ENCODE measurements at places on chromosomes 16 and 17.

DNA sequence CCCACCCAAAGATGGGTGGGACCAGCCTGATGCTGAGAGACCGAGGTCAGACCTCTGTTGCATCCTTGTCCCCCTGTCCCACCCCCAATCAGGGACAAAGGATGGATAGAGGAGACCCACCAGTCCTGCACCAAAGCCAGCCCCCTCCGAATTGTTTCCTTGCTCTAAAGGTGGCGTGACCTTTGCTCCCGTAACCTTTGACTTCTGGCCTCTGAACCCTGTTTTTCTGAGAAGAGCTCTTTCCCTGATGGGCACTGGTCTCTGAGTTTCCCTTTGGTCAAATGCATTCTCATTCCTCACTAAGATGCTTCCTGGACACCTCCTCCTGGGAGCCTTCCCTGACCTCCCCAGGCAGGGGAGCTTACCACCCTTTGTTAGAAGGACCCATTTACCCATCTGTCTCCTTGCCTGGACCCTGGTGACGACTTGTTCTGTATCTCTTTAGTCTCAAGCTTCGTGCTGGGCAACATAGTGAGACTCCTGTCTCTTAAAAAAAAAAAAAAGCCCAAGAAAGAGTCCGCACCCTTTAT, 5.3 kb upstream of the NEUROD2 start:
- DNase-seq: no peak

GRCh38 chr17:41176744-41177387, 1.2 kb downstream of the KRTAP4-2 start:
- DNase-seq: no peak

GRCh38 chr16:88706229-88706964, at the start of the genes CTU2 and RNF166:
Gene CTU2 (plus strand): TSS chr16:88706503. CDS start chr16:88706531, 28 bp downstream.
Gene RNF166 (minus strand): TSS chr16:88706408. CDS start chr16:88706325, 83 bp downstream.
- peak; percentile 92 for DNase-seq

GRCh38 chr16:55478827-55479429, at the start of gene MMP2:
Gene MMP2 (plus strand): TSS chr16:55479198. CDS start chr16:55479480, 282 bp downstream.
- DNase-seq: peak; percentile 93

GRCh38 chr17:56471696-56472095, 121.8 kb upstream of the NOG start:
- no peak for DNase-seq

DNA sequence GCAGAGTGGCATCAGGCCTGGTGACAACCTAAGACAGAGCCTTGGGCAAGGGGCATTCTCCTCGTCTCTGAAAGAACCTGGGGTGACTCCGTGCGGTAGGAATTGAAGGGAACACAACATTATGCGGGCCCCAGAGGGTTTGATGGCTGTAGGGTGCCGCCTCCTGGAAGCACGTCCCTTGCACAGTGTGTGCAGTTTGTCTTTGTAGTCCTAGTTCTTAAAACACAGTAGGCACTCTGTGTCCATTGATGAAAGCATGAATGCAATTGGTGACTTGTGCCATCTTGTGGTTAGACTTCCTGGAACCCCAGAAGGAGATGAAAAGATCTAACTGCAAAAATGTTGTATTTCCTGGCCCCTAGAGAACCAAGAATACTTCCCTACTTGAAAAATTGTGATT, 279.8 kb downstream of the UTP18 start:
- DNase-seq: no peak

DNA sequence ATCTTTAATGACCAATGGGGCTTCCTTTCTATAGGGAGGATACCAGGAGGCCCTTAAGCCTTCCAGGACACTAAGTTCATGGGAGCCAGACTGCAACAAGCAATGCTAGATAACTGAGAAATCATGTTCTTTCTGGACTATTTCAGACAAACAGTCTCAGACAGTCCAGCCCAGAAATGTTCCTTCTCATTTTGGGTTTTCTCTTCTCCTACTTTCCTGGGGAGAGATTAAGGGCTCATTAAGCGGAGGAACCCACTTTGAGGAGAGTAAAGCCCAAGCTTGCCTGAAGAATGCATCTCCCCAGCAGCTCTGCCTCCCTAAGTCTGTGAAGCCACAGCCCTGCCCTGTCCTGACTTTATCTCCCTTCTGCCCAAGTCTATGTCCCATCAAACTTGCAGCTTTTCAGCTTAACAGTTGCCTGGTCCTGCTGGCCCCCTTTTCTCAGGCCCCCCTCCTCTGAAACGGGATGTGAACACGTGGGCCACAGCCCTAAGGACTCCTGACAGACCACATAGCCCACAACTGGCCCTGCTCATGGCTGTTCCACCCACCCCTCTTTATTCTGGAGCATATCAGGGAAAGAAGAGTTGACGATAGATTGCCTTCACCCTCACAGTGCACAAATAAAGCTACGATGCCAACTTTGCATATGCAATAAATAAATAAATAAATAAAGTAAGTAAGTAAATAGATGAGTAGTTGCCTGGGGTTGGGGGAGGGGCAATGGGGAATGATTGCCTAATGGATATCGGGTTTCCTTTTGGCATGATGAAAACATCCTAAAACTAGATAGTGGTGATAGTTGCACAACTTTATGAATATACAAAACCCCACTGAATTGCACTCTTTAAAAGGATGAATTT, 111.0 kb downstream of the N4BP1 start:
- DNase-seq: no peak

- DNase-seq: peak; percentile 54
These were observed 43.6 kb upstream of the HAPSTR1 start for GRCh38 chr16:9047689-9048301.

DNA sequence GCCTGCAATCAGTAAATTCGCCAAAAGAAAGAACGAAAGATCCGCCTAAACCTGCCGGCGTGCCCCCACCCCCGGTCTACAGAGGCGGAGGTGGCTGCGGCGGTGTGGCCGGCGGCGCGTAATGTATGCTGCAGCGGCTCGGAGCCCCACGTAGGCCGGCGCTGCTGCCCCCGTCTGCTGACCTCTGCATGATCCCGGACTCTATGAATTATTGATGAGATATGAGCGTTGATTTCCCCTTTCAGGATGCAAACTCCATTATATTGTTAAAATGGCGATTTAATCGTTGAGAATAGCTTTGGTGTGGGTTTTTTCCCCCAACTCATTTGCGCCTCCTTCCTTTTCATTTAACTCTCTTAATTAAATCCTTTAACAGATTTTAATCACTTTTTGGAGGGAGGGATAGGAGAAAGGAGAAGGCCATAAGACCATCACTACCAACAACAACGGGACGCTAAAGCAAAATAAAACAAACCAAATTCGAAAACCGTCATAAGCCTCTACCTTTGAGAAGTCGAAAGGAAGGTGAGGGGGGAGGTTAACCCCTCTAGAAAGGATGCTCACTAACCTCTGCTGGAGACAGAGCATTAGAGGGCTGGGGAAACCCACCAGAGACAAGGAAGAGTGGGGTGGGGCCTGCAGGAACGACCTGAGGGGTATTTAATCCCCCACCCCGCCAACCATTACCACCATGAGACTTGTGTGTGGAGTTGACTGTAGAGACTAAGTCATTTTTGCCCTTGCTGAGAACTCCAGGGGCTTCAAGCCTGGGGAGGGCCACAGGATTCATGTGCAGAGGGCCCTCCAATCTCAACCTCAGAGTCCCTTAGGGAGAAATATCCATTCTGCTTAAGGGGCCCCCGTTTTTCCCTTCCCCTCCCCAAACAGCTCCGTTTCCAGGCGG, 3.4 kb downstream of the HOXB3 start:
- DNase-seq: no peak

DNA sequence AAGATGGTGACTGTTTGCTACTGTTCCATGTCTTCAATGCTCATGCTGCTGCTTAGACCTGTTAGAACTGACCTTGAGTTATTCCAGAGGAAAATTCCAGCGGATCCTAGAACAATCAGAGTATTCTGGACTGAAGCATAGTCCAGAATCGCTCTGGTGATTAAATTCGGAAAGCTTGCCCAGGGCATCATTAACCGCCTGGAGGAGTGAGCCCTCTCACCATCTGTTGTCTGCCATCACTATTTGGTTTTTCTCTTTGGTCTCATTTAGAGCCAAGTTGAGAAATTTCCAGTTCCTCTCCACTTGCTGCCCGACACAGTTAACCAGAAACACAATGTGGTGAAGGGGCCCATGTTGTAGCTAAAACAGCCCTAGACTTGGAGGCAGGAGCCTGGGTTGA, 104.1 kb downstream of the BMERB1 start:
- no peak for DNase-seq

GRCh38 chr17:68829211-68829610, 126.0 kb downstream of the ABCA8 start:
- DNase-seq: no peak

DNA sequence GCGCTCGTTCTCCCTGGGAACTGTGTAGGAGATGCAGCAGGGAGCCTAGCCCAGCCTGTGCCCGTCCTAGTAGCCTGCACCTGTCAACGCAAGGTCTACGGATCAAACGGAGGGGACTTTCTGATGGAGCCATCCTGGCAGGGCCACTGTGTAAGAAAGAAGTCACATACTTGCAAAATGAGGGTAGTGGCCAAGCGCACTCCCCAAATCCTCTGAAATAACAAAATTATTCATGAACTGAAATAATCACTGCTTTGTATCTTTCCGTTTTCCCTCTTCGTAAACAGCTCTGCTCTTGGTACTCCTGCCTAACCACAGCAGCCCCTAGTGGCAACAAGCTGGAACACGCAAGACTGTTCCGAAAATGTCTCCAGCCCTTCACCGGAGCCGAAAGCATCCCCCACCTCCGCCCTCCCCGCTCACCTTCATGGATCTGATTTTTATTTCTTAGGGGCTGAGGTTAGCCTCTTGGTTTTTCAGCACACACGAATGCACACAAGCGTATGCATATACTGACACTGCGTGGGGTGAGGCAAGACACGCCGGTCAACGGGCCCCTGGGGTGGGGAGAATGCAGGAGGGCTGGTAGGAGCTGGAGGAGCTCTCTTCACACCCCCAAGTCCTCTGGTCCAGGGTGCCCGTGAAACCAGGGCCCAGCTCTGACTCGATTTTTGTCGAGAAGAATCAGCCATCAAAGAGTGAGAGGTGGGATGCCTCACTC, 100.8 kb downstream of the ABCC12 start:
- DNase-seq: peak; percentile 53

DNA sequence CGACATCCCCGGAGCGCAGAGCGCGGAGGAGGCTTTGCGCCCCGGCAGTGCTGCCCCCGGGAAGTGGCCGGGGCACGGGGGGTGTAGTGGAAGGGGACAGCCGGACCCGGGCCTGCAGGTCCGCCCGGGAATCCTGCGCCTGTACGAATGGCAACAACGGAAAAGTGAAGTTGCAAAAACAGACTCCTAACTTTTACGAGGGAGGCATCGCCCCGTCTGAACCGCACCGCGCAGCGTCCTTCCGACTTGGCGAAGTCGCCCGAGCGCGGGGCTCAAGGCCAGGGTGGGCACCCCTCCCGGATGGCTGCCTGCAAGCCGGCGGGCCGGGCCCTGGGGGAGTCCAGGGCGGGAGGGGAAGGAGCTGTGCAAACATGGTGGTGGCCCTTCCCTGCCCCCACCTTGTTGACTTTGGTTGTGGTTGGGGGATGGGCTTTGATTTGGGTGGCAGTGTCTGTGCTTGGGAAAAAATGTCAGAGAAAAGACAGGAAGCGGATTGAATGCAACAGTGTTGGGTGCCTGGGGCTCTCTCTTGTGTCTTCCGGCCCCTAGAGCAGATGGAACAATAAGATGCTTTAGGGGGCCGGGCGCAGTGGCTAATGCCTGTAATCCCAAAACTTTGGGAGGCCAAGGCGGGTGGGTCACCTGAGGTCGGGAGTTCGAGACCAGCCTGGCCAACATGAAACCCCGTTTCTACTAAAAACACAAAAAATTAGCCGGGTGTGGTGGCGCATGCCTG, 675 bp downstream of the RNF213 start:
- DNase-seq: peak; percentile 70

GRCh38 chr17:43755389-43755875, 3.2 kb downstream of the SOST start:
- peak; percentile 68 for DNase-seq

DNA sequence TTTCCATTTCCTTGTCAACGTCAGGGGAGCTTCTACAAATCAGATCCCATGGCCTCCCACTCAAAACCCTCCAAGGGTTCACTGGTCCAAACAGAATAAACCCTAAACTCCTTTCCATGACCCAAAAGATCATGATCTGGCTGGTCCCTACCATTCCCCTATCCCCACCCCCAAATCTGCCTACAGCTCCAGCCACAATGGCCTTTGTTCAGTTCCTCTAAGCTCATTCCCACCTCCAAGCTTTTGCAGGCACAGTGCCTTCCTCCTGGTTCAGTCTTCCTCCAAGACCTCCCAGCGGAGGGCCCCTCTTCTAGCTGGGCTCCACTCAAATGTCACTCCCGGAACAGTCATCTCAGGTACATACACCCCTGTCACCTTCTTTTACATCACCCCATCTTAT, 2.0 kb downstream of the GPRC5B start:
- peak; percentile 53 for DNase-seq

DNA sequence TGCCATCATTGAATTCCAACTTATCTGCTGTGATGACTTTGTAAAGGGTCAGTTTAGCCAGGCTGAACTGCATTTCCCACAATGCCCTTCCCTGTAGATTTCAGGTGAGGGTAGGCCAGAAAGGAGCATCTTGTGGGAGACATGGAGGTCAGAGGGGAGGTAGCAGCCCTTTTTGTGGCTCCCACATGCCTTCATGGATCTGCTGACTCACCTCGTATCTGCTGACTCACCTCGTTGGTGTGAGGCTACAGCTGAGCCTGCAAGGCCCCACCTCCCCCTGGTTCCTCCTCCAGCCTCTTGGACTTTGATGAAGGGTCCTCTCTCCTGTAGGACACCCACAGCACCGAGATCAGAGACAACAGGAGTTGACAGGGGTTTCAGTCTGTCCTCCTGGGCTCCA, 102.5 kb downstream of the SALL1 start:
- DNase-seq: no peak

DNA sequence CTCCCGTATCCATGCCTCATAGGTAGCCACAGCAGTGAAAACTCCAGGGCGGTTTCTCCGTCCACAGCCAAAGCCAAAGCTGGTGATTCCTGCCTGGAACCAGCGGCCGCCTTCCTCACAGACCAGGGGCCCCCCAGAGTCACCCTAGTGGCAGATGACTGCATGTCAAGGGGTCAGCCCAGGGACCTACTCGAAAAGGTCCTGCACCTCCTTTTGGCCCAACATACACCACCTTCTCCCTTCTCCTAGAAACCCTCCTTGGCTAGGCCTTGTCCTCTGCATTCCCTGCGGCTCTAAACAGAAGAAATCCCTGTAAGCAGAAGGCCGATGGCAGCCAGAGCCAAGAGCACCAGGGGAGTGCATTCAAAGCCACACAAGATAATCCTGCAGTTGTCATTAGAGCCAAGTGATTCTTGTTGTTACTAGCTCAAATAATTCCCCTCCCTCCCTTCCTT, 6.1 kb downstream of the PRSS36 start:
- DNase-seq: no peak

- DNase-seq: peak; percentile 87
These were observed at the start of gene CMTM4 for GRCh38 chr16:66696669-66697630. Gene CMTM4 (minus strand): TSS chr16:66696743. CDS start chr16:66696525, 218 bp downstream.

DNA sequence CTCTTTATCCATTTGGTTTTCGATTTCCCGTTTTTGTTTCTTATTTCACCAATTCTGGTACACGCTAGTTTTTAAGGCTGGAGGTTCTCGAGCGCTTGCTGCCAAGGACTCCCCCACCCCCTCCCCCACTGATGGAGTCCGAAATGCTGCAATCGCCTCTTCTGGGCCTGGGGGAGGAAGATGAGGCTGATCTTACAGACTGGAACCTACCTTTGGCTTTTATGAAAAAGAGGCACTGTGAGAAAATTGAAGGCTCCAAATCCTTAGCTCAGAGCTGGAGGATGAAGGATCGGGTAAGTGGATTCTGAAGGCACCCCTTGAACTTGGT, 825 bp downstream of the RPTOR start:
- DNase-seq: no peak

Measured in right forelimb (tissue), 1 donor.